ENCODE measurements at places on chromosomes 6 and 20.

DNA sequence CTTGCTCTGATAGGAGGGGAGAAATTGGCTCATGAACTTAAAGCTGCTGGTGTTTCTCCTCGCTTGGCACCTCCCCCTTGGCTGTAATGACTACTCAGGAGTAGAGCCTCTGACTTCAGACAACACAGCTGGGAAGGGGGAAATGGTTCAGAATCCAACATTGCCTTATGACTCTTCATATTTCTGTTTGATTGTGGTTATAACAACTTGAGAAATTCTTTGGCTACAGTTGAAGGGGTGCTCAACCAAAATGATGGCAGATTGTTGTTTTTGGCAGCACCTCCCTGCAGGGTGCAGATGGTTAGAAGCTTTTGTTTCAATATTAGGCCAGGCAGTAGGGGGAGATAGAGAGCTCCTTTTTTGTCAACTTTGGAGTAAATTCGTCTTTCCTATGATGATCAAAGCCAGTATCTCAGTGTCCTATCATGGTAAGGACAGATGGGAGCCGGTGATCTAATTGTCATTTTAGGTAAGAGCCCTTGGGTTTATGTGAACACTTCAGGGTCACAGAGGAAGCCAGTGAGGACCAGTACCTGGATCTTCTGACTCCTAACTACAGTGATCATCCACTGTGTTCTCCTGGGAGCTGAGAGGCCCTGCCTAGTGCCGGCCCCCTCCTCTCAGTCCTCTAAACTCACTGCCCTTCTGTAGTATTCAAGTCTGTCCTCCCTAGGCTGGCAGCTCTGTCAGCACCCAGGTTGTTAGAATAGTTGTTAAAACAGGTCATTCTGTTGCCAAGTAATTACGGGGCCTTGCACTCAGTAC is 39.9 kb downstream of the RPRD1B start:
- DNase-seq: peak; percentile 64

DNA sequence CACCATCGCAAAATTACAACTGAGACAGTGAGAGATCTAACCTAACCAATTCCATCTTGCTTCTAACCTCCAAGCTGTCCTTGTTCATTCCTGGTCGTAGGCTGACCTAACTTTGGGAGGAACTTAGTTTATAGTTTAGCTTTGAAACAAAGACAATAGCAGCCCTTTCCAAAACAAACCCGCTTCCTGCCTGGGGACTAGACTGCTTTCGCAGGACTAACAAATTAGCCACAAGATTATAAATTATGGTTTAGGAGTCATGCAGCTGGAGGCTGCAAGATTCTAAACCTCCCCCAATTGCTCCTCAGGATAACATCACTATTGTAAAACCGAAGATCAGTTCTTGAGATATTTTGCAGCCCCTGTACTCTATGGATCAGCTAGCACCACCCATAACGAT is 63.2 kb downstream of the TRIM27 start:
- no peak for DNase-seq

GRCh38 chr6:125259354-125259736 is 42.4 kb downstream of the HDDC2 start:
- no peak for DNase-seq

- DNase-seq: no peak
Observed at GRCh38 chr20:24968278-24968800, 19.3 kb downstream of the CST7 start.

GRCh38 chr6:18920701-18921100 is 533.6 kb downstream of the RNF144B start:
- DNase-seq: no peak

- no peak for DNase-seq
Observed at GRCh38 chr20:8213831-8214587, 81.9 kb downstream of the PLCB1 start.

DNA sequence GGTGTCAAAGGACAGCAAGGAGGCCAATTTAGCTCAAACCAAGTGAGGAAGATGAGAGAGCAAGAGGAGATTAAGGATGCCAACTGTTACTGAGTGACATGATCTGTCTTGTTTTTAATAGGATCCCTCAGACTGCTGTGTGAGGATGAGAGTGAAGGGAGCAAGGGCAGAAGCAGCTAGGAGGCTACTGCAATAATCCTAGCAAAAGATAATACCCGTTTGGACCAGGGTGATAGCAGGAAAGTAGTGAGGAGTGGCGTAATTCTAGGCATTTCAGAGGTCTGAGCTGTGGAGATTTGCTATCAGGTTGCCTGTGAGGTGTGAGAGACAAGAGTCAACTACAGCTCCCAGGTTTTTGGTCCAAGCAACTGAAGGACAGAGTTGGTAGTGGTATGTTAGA is 14.7 kb downstream of the UBE2V1 start:
- DNase-seq: no peak

DNA sequence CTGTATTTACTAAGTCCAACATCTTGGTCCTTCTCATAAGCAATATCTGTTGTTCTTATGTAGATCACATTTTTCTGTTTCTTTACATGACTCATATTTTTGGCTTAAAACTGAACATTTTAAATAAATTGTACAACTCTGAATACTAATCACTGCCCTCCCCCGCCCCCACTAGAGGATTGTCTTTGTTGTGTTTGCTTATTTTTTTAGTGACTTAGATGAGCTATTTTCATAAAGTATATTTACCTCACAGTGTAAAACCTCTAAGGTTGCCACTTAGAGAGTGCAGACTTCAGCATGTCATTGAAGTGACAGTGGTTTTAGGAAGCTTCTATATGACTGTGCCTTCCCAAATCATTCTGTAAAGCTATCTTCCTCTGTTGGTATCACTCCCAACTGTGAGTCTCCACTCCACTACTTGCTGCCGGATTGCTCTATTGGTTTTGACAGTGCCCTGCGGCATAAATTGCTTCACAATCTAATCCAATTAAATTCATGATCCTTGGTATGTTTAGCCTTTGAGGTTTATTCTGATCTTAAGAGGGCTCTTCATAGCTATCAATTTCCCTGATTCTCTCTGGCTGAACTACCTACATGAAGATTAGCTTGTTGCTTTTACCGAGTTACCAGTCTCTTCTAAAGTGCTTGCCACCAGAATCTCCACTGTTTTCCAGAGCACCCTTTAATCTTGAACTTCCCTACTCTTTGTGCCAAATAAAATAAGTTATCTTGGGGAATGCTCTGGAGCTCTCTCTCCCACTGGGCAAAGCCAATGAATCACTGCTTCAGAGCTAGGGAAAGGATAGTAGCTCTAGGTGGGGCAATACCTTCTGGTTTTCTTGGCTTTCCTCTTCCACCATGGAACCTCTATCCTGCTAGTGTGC is 33.0 kb downstream of the SPTLC3 start:
- no peak for DNase-seq

DNA sequence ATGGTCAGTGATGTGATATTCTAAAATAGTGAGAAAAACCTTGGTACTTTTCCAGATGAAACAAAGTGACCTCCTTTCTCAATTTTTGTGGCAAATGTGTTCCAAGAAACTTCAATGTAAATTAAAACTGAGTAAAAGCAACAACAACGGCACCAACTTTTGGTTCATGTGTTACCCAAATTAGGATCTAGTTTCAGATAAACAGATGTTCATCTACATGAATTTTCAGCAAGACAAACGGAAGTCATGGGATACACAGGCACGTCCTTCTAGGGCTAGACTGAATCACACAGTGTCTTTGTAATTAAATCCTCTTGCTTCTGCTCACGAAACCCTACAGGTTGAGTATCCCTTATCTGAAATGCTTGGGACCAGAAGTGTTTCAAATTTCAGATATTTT is 915.2 kb downstream of the TFAP2A start:
- no peak for DNase-seq

DNA sequence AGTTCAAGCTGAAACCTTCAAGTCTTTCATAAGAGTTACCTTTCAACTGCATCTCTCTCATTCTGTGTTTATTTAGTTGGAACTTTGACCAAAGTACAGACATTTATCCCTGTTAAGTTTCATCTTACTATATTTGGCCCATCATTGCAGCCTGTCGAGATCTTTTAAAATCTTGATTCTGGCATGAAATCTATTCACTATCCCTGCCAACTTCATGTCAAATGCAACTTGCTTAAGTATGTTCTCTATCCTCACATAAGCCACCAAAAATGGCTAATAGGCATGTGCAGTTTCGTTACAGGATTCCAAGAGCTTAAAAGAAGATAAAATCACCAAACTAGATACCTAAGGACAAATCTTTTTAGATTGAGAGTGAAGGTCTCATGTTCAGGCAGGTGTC is 117.5 kb upstream of the KCNQ5 start:
- no peak for DNase-seq

DNA sequence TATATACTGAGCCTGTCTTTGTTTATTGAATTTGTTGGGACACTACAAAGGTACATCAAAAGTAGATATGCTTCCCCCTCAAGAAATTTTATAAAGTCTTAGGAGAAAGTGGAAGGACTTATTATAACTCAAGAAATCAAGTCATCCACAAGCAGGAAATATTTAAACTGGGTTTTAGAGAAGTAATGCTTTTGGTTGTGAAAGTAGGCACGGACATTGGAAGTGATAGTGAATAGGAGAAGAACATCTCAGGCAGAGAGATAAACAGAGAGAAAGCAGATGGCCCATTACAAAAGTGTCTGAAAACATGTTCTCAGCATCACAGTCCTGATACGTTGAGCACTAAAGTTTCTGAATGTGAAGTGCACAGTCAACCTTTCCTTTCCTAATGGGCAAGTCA is 415.6 kb upstream of the RNF217 start:
- DNase-seq: no peak

DNA sequence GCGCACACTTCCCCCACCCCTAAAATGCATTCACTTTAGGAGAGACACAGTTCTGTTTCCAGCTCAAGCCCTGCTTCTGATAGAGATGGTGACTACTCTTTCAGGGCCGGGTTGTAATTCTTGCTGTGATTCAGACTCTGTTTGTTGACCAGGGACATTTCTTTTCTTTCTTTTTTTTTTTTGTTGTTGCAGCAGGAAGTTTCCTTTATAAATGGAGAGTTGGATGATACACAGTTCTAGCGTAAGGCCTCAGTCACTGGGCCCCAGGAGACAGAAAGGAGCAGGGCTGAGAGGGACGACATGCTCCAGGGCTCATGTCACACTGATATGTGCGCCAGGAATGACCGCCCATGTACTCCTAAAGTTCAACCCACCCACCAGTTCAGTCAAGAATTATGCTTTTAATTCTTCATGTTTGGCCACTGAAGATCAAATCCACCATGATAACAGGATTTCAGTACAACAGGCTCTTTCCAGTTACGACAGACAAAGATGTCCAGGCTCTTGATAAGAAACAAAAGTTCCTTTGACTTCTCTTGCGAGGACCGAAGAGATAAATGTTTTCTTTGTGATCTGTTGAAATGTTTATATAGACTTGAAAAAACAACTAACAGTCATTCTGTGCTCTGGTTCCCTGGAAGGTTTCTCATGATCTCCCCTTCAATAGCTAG is 142.5 kb downstream of the CD164 start:
- no peak for DNase-seq

GRCh38 chr6:73579851-73580246 is 59.0 kb upstream of the EEF1A1 start:
- DNase-seq: no peak

DNA sequence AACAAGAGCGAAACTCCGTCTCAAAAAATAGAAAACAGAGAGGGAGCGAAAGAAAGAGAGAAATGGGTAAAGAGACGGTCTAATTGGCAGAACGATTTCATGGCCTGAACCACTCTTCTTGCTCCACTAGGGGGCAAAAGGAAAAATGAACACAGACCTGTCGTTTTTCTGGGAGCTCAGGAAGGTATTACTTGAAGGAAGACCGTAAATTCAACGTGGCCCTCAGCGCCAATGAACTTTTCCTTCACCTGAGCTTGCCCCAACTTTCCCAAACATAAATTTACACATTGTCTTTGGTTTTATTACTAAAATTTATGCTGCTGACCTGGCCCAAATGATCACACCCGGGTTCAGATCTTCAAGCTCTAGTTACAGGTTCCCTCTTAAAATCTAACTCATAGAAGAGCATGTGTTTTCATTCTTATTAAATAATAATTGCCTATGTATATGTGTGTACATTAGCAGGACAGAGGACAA is 67.3 kb downstream of the ATP9A start:
- no peak for DNase-seq

GRCh38 chr6:3851839-3852238 is 2.7 kb downstream of the FAM50B start:
- no peak for DNase-seq

GRCh38 chr6:130500693-130501092 is 134.9 kb downstream of the TMEM200A start:
- no peak for DNase-seq

- no peak for DNase-seq
Observed at GRCh38 chr20:36116807-36117441, 37.6 kb upstream of the EPB41L1 start.

- DNase-seq: no peak
Observed at GRCh38 chr6:26021001-26021349, 58.4 kb downstream of the TRIM38 start.

DNA sequence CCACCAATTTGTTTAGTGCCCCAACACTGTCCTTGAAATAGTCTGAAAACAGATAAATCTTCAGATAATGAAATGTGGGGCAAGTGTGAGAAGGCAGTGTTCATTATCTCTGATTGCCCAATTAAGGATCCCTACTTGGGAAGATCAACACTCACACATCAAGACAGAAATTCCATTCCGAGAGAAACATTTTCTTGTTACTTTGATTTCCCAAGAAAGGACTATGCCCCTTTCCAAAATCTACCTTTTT is 16.2 kb downstream of the HMGN4 start:
- DNase-seq: no peak

DNA sequence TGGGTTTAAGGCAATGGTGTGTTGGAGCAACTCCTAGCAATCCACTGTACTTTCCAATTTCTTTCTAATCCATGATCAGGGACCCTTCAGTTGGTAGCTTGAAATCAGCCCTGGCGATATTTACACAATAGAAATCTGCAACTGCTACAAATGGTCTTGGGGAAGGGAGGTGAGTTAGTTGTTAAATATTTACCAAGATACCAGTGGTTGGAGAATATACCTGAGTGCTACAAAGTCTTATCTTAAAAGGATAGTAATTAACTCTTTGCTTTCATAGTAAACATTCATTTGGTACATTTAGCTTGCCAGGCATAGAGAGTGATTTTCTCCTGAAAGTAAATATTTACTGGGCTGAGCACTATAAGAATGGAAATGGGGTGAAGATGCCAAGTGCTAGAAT is 568.2 kb downstream of the BCKDHB start:
- DNase-seq: no peak

DNA sequence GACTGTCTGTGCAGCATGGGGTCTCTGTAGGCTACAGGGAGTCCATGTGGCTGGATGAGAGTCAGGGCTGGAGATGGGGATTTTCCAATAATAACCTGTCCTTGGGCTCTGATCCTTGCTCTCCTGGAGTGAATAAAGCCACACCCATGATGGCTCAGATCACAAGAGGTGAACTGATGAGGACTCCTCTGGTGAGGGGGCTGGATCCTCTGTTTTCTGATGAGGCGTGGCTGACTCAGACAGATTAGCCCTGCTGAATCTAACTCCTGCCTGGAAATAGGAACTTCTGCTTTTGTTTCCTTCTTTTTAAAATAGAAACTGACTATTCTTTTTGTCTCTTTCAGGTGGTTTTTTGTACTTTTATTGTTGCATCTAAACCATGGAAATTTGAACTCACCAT is 27.0 kb downstream of the CST9L start:
- no peak for DNase-seq

Data from natural killer cell treated with Interleukin-12 subunit alpha and Interleukin-12 subunit beta and Interleukin-15 and Interleukin-18, amount 100 ng/mL, for 72 hours (primary cell).